ENCODE measurements at places on chromosomes 4 and X.

GRCh38 chr4:10200869-10201268 is 84.3 kb upstream of the WDR1 start:
- DNase-seq = no peak

DNA sequence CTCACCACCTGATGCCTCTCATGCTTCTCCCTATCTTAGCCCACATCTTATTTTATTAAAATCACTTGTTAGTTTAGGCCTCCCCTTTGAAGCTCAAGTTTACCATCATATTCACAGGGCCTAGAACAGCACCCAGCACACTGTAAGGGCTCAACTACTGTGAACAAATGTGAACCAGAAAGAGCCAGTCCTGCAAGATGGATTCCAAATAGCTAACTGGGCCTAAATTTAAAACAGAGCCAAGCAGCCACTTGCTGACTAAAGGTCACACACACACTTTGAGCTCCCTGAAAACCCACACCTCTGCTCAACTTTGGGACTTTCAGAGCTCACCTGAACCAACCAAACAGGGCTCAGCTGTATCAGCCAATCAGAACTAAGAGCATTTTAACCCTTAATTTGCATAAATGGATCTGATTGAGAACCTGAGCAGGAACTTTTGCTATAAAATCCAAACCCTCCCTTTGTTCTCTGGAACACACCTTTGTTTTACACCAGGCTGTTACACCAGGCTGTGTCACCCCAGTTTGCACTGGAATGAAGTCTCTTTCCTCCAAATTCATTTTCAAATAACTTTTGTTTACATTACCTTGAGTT is 62.1 kb upstream of the EXOC1L start:
- no peak for DNase-seq

GRCh38 chrX:106791495-106791894 is 11.0 kb upstream of the TBC1D8B start:
- DNase-seq = no peak

DNA sequence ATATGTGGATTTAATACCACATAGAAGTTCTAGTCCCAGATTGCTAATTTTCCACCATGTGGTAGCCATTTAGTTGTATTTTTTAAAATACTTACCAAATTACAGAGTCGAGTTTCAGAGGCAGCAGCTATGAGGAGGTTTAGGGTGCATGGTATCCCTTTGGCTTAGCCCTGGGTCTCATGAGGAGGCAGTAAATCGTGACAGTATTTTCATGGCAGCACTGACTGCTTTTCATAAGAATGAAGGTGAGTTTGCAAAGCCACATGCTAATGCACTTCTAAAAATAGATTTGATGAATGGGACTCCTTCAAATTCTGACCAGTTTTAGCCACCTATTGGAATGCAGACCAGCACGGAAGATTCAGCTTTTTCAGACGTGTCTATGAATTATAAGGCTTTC is 114.0 kb upstream of the FRG1 start:
- no peak for DNase-seq

- peak; percentile 7 for DNase-seq
Measured at GRCh38 chrX:13669246-13669737, 16.4 kb downstream of the TCEANC start.

GRCh38 chrX:29661290-29661689 is 554.1 kb upstream of the MAGEB2 start:
- DNase-seq = no peak

- DNase-seq = peak; percentile 4
Measured at GRCh38 chrX:8988446-8988845, 45.5 kb downstream of the FAM9B start.

DNA sequence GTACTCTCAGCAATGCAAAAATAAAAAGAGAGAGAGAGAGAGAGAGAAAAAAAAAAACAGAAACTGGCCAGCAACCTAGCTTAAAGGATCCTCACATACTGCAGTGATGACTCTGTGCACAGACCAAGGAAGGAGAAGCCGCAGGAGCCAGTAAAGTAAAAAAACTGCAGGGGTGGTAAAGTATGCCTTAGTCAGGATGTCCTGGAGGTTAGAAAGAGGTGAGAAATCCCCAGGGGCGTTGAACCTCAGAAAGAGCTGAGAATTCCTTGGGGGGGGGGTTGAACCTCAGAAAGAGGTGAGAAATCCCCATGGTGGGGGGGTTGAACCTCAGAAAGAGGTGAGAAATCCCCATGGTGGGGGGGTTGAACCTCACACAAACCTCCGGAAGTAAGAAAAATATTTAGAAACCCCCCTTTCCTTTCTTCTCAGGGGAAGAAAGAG is 48.0 kb downstream of the MAGEA9 start:
- DNase-seq = no peak

DNA sequence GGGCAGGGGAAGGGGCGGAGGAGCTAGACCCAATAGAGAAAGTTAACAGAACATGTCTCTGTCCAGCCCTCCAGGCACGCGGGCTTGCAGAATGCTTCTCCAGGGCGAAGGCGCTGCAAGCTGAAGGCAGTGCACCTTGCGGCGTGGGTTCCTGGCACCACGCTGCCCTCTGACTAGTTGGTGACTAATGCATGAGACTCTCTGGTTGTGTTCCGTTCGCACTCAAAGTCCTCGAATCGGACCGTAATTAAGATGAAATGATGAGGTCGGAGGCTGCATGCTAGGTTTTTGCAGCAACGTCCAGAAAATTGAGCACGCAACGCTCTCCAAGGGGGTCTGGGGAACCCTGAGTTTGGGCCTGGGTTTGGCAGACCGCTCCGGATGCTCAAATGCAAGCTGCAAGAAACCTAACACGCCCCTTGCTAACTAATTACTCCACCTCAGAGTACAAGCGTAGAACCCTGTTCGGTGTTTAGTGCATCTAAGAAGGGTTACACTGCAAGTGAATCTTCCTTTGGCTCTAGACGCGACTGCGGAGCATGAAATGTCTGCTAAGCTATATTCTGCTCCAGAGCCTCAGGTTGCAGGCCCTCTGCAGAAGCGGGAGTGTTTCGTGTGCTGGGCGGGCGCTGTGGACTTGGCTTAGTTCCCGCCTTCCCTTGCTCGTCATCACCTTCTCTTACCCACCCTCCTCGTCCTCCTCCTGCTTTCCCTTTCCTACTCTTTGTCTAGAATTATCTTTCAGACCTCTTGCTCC is 57.1 kb upstream of the NKAP start:
- DNase-seq = peak; percentile 10

DNA sequence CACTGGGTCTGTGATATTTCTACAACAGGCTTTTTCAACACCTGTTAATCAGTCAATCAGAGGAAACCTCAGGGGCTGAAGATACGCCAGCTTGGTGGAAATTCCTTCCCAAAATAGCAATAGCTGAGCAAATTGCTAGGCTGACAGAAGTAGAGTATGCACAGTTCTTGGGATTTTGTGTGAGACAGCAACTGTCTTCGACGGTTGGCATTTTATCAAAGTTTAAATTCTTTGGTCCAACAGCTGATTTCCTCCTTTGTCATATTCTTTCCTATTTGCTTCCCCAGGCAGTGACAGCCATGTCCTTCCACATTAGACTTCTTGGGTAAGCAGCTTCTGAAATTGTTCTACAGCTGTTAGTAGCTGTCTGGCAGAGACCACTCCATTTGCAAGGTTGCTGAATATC is 8.0 kb upstream of the PALLD start:
- no peak for DNase-seq

DNA sequence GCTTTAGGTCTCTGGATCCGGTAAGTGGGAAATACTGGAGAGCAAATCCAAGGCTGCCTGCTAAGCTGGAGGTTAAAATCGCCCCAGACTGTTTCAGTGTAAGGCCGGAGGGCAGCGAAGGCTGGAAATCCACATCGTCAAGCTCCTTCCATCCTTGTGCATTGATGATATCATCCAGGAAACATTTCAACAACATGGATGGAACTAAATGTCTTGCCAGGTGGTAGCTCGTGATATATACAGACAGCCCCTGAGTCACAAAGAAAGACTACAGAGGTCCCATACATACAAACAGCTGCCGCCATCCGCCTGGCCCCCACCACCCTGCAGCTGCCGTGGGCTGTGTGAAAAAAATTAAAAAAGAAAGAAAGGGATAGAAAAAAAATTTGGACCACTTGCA is 148.9 kb upstream of the RBPJ start:
- no peak for DNase-seq
